ENCODE measurements at places on chromosomes 11 and 22.
A peak's percentile ranks its signal among the peaks of the same experiment; 100 is the strongest.

- DNase-seq, result peak; percentile 64
Observed at GRCh38 chr11:124740277-124740882, 638 bp downstream of the NRGN start.

GRCh38 chr11:74090701-74091100, 80.1 kb downstream of the C2CD3 start:
- no peak for DNase-seq

GRCh38 chr22:28448625-28449024, 231.0 kb downstream of the TTC28 start:
- DNase-seq, result no peak

DNA sequence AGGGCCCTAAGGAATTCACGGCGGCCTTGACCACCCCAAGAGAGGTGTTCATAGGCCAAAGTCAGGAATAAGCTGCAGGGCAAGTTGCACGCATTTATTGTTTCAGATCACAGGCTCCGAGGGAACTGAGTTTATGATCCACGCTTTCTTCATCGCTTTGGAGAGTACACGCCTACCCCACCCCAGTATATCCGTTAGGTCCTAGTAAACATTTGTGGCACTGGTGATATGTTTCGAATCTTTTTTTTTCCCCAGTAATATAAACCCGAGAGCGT, 805 bp downstream of the GANAB start:
- DNase-seq, result no peak

GRCh38 chr11:128522055-128522942, 65.1 kb downstream of the ETS1 start:
- DNase-seq, result peak; percentile 95

Data from CD4-positive, CD25-positive, alpha-beta regulatory T cell (primary cell).